ENCODE measurements at places on chromosomes 2 and 18. TPM values are rescaled to one million over a fixed set of nuclear protein-coding genes. Genes with fewer than 3 reads are reported as not detected.

- peaks cover 1% of the 10 kb centered on the region for H3K4me1 ChIP-seq
- DNase-seq = no peak
- no peak overlapping the region for H3K27ac ChIP-seq
- H3K4me3 ChIP-seq = no peak overlapping the region
- no peaks in the 10 kb centered on the region for H3K27me3 ChIP-seq
These were observed 28.7 kb downstream of the SH2D6 start for GRCh38 chr2:85447222-85447585.

- H3K27me3 ChIP-seq = peaks cover 7% of the 10 kb centered on the region
- H3K4me3 ChIP-seq = no peak overlapping the region
- no peak overlapping the region for H3K27ac ChIP-seq
- H3K4me1 ChIP-seq = peaks cover 1% of the 10 kb centered on the region
These were observed 44.5 kb upstream of the EGR4 start for GRCh38 chr2:73337828-73338227.

GRCh38 chr2:198004921-198005829 lies 200.8 kb downstream of the PLCL1 start:
- H3K4me1 ChIP-seq = peaks cover 30% of the 10 kb centered on the region
- H3K36me3 ChIP-seq = peaks cover 16% of the 10 kb centered on the region
- H3K4me3 ChIP-seq = no peak overlapping the region
- H3K27me3 ChIP-seq = no peaks in the 10 kb centered on the region
- H3K27ac ChIP-seq = peak overlapping the region; percentile 41

DNA sequence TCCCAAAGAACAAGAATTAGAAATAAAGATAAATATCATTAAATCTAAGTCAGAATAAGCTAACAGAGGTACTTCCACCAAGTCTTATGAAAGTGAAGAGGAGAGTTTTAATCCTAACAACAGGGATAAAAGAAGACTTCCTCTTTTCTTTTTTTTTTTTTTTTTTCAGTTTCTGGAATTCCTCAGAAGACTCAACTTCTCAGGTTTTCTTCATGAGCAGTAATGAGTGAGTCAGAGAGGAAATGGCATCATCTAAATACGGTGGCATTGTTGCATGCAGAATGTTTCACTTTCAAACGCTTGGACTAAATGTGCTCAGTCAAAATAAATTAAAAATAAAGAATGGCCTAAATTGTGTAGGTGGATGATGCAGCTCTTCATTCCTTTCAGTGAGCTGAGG lies 45.6 kb upstream of the ARHGAP15 start:
- H3K36me3 ChIP-seq = no peaks in the 10 kb centered on the region
- no peaks in the 10 kb centered on the region for H3K4me1 ChIP-seq
- no peak for DNase-seq
- no peaks in the 10 kb centered on the region for H3K27me3 ChIP-seq
- no peak overlapping the region for H3K4me3 ChIP-seq
- H3K27ac ChIP-seq = no peak overlapping the region

GRCh38 chr2:235936493-235936892 lies 231.7 kb downstream of the GBX2 start:
- H3K36me3 ChIP-seq = peaks cover 31% of the 10 kb centered on the region
- H3K4me3 ChIP-seq = no peak overlapping the region
- H3K4me1 ChIP-seq = no peaks in the 10 kb centered on the region
- H3K27me3 ChIP-seq = no peaks in the 10 kb centered on the region
- no peak overlapping the region for H3K27ac ChIP-seq
- DNase-seq = no peak

Gene ASAP2
- total RNA-seq = 69.3 TPM

- no peaks in the 10 kb centered on the region for H3K4me1 ChIP-seq
- DNase-seq = no peak
- H3K36me3 ChIP-seq = no peaks in the 10 kb centered on the region
- no peak overlapping the region for H3K4me3 ChIP-seq
These were observed 218.8 kb downstream of the CYP26B1 start for GRCh38 chr2:71928734-71929481.

GRCh38 chr2:158464426-158465281 lies 7.9 kb downstream of the PKP4 start:
- H3K36me3 ChIP-seq = peaks cover 2% of the 10 kb centered on the region
- H3K4me1 ChIP-seq = peaks cover 12% of the 10 kb centered on the region
- no peaks in the 10 kb centered on the region for H3K27me3 ChIP-seq
- no peak overlapping the region for H3K27ac ChIP-seq
- DNase-seq = no peak
- no peak overlapping the region for H3K4me3 ChIP-seq

DNA sequence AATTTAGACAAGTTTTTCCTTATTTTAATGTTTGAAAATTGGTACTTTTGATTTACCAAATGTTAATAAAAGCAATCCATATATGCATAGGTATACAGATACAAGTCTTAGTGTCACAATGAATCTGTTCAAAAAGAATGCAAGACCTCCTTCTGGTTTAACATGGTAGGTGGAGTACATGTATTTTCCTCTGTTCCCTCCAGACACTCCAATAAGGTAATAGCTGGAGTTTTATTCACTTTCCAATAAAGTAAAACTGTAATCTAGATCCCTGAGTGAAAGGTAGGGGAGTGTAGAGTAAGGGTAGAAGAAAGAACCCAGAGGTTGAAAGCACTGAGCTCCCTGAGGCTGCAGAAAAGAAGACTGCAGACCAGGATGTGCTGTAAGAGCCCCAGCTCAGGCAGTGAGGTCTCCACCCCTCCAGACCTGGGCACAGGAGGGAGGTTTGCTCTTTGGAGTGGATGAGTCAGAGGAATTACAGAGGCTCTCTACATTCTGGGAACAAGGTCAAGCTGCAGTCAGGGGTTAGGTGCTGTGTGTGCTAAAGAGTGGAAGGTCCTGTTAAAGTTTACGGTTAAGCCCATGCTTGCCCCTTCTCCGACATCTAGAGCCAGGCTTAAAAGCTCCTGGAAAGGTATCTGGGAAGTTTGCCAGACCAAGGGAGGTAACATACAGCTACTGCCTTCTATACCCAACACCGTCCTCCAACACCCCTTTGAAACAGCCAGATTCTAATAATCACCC lies 27.6 kb upstream of the STAT1 start:
- peaks cover 23% of the 10 kb centered on the region for H3K36me3 ChIP-seq
- no peak overlapping the region for H3K4me3 ChIP-seq
- H3K27me3 ChIP-seq = no peaks in the 10 kb centered on the region
- DNase-seq = no peak
- peak overlapping the region; percentile 84 for H3K27ac ChIP-seq
- H3K4me1 ChIP-seq = peaks cover 8% of the 10 kb centered on the region

Gene ZBTB7C
- 0.57 TPM for total RNA-seq

DNA sequence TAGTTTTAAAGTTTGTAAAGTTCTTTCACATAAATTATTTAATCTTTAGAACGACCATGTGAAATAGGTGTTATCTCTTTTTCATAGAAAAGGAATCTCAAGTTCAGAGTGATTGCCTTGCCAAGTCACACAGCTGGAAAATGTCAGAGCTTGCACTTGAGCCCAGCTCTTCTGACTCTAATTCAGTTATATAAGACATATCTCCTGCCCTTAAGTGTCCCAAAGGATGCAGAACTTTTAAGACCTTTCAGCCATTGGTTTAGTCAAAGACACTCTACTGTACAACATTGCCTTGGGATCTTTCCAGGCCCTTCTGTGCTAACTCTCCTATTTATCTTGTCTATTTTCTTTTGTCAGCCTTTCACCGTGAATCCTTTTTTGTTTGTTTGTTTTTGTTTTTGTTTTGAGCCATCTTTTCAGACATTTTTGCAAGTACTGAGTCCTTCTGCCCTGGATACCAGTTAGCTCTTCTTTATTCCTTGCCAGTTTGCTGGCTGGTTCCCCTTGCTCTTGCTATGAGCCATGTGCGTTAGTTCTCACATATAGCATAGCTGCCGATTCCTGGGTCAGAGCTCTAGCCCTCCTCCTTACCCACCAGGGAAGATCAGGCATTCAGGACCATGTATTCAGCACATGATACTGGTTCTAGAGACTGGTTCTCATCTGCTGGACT lies 160.0 kb upstream of the MYO3B start:
- H3K27ac ChIP-seq = no peak overlapping the region
- H3K4me1 ChIP-seq = peaks cover 2% of the 10 kb centered on the region
- peaks cover 3% of the 10 kb centered on the region for H3K36me3 ChIP-seq
- H3K4me3 ChIP-seq = no peak overlapping the region
- no peaks in the 10 kb centered on the region for H3K27me3 ChIP-seq

DNA sequence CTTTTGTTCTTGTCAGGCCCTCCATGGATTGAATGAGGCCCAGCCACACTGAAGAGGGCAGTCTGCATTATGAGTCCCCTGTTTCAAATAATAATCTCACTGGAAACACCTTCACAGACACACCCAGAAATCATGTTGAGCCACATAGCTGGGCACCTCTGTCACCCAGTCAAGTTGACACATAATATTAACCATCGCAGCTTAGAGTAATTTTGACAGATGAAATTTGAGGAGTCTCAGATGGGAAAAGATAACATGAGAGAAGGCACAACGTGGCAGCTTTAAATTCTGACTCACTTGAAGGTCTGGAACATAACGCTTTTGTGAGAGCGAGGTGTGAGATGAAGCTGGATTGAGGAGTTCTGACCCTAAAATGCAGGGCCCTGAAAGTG lies 70.9 kb upstream of the TMEM87B start:
- H3K4me1 ChIP-seq = peaks cover 6% of the 10 kb centered on the region
- no peak overlapping the region for H3K4me3 ChIP-seq
- DNase-seq = no peak
- no peaks in the 10 kb centered on the region for H3K27me3 ChIP-seq
- H3K27ac ChIP-seq = no peak overlapping the region

Gene FBLN7
- total RNA-seq = 9.3 TPM

DNA sequence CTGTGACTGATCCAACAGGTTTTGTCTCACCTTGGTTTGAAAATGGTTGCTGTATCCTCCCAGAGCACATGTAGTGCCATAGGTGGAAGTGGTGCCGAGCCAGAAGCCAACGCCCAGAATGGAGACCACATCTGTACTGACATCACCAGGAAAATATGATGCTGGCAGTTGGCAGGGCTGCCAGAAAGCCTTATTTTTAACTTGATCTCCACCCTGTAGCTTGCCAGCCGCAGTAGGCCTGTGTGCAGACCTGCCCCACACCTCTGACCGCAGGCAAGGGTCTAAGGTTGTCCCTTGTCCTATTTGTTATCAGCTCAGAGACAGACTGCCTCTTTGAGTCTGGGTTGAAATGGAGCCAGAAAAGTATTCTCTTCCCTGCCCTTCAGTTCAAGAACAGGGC lies 123.5 kb upstream of the EML6 start:
- H3K36me3 ChIP-seq = peaks cover 16% of the 10 kb centered on the region
- no peak overlapping the region for H3K4me3 ChIP-seq
- no peak for DNase-seq
- H3K27ac ChIP-seq = peak overlapping the region; percentile 91

Gene ZNF892
- 18.0 TPM for total RNA-seq

Gene UGT1A6
- not detected for total RNA-seq

GRCh38 chr2:39608686-39609441 lies 56.9 kb upstream of the TMEM178A start:
- H3K36me3 ChIP-seq = no peaks in the 10 kb centered on the region
- DNase-seq = no peak

GRCh38 chr2:182064019-182064778 lies 78.5 kb downstream of the PPP1R1C start:
- no peaks in the 10 kb centered on the region for H3K36me3 ChIP-seq
- H3K27me3 ChIP-seq = no peaks in the 10 kb centered on the region
- no peak overlapping the region for H3K4me3 ChIP-seq
- H3K4me1 ChIP-seq = peaks cover 7% of the 10 kb centered on the region
- no peak overlapping the region for H3K27ac ChIP-seq

GRCh38 chr2:144826105-144826504 lies 306.2 kb upstream of the ZEB2 start:
- no peak overlapping the region for H3K27ac ChIP-seq
- no peak overlapping the region for H3K4me3 ChIP-seq
- H3K4me1 ChIP-seq = no peaks in the 10 kb centered on the region
- no peak for DNase-seq

- peaks cover 2% of the 10 kb centered on the region for H3K36me3 ChIP-seq
- no peak for DNase-seq
- H3K4me3 ChIP-seq = no peak overlapping the region
- H3K27ac ChIP-seq = no peak overlapping the region
These were observed 156.2 kb downstream of the DTNA start for GRCh38 chr18:34866310-34866709.

Gene VSNL1
- total RNA-seq = 1.1 TPM

DNA sequence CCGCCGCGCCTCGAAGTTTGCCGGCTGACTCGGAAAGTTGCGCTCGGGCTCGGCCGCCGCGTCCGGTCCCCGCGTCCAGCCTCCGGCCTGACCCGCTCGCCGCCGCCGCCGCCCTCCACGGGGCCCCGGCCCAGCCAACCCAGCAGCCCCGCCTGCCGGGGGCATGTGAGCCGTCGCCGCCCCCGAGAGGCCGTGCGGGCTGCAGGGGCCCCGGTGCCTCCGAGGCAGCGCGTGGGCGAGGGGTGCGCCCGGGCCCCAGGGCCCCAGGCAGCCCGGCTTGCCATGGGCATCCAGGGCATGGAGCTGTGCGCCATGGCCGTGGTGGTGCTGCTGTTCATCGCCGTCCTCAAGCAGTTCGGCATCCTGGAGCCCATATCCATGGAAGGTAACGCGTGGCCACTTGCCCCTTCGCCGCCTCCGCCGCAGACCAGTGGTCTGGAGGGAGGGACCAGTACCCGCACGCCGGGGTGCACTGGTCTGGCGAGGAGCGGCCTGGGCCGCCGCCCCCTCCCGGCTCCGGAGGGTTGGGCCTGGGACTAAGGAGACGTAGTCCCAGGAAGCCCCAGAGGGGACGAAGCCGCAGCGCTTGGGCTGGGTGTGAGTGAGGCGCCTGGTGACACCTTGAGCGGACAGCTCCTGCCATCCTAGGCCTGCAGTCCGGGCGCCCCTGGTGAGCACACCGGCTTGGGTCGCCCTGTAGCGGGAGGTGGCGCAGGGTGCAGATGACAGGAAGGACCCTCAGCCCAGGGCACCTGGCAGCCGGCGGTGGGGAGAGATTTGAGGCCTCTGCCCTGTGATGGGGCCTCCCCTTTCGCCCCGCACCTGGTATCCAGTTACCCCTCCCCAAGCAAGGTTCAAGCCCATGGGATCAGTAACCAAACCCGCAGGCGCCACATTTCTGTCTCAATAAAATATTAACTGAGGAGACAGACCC lies 49.9 kb downstream of the KCNIP3 start:
- H3K27ac ChIP-seq = no peak overlapping the region
- no peaks in the 10 kb centered on the region for H3K4me1 ChIP-seq
- no peaks in the 10 kb centered on the region for H3K36me3 ChIP-seq
- DNase-seq = no peak

DNA sequence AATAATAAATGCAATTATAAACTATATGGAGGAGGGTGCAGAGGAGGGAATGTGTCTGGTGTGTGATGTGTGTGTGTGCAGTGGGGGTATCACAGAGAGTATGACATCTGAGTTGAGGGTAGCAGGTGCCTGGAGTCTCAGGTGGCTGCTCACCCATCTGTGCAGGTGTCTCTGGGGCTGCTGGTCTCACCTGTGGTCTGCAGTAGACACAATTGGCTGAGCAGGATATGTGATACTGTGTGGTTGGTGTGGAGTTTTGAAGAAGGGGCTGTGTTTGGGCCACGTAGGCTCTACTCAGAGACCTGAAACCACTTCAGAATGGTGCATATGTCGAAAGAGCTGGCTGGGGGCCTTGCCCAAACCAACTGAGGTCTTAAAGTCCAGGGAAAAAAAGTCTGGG lies 17.0 kb downstream of the FABP1 start:
- no peaks in the 10 kb centered on the region for H3K27me3 ChIP-seq
- no peak for DNase-seq
- no peak overlapping the region for H3K4me3 ChIP-seq
- H3K36me3 ChIP-seq = no peaks in the 10 kb centered on the region
